ENCODE measurements at places on chromosomes 6 and 20. TPM values are rescaled to one million over a fixed set of nuclear protein-coding genes. Genes with fewer than 3 reads are reported as not detected.

DNA sequence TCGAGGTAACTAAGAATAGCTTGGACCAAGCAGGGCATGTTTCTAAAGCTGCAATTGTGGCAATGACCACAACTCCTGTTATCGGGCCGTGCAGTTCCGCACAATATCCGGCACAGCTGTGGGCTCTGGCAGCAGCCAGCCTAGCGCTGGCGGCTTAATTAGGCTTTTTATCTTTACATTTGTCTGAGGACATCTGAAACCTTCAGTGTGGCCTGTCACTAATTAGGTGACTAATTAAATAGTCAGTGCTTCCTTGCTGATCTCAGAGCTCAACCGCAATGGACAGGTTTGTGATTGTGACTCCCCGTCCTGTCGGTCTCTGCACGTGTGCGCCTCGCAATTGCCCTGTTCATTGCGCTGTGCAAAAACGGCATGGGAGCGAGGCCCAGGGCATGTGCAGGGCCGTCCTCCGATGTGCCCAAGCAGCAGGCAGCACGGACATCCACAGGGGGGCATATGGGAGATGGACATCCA is 134.8 kb upstream of the INSM1 start:
- H3K27me3 ChIP-seq = no peaks in the 10 kb centered on the region
- H3K4me1 ChIP-seq = no peaks in the 10 kb centered on the region
- no peak overlapping the region for H3K4me3 ChIP-seq
- H3K36me3 ChIP-seq = no peaks in the 10 kb centered on the region

DNA sequence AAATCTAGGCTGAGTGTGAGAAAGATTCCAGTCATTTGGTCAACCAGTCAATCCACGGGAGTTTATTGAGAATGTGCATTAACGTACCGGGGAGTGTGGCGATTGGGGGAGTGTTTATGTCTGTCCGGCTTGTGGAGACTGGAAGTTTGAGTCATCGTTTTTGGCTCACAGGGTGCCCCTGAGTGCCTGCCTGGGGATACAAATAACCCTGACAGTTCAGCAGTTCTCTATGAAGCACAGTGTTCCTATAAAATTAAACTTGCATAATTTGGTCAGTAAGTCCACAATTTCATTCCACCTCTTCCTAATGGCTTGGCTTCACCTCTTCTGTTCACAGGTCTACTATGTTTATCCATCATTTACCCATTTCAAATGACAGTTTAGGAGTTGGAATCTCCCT is 72.6 kb upstream of the PLEKHG1 start:
- no peaks in the 10 kb centered on the region for H3K4me1 ChIP-seq
- no peak overlapping the region for H3K4me3 ChIP-seq
- H3K27ac ChIP-seq = no peak overlapping the region
- H3K27me3 ChIP-seq = no peaks in the 10 kb centered on the region

TSBP1 gene
- not detected for polyA plus RNA-seq

- H3K4me3 ChIP-seq = no peak overlapping the region
- DNase-seq = no peak
- peaks cover 13% of the 10 kb centered on the region for H3K36me3 ChIP-seq
- no peak overlapping the region for H3K27ac ChIP-seq
Observed at GRCh38 chr6:70586114-70586513, 19.4 kb downstream of the SDHAF4 start.

DNA sequence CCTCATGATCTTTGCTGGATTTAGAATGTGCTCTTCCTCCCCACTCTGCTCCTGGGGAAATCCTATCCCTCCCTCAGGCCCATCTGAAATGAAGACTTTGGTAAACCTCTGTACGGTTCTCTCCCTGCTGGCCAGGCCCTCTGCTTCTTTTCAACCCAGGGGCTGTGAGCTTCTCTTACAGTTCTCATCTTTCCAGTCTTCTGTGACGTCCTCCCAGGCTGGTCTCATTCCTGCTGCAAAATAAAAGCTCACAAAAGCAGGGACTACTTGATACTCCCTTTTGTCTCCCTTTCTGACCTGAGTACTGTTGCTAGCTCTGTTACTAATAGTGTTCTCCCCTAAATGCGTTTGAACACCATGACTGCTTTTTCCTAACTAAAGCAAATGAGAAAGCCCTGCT is 46.3 kb downstream of the UNC5CL start:
- no peaks in the 10 kb centered on the region for H3K36me3 ChIP-seq
- H3K4me3 ChIP-seq = no peak overlapping the region
- H3K27me3 ChIP-seq = no peaks in the 10 kb centered on the region
- DNase-seq = no peak
- no peak overlapping the region for H3K27ac ChIP-seq

DNA sequence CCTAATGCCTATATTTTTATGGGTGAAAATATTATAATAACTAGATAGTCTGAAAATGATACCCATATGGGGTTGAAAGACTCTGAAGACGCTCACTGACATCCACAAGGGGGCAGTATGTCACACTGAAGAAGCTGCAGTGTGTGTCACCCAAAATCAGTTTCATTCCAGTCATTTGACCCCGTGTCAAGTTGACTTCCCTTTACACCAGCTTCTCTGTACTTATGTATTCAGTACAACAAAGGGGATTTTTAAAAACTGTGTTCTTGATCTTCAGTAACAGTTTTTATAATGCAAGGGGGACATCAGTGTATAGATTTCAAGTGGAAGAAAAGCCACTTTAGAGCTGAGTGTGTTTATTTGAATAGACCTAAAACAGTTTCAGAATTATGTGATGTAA is 19.3 kb downstream of the FAXC start:
- no peak overlapping the region for H3K27ac ChIP-seq
- H3K4me3 ChIP-seq = no peak overlapping the region
- H3K27me3 ChIP-seq = no peaks in the 10 kb centered on the region
- H3K36me3 ChIP-seq = no peaks in the 10 kb centered on the region

DNA sequence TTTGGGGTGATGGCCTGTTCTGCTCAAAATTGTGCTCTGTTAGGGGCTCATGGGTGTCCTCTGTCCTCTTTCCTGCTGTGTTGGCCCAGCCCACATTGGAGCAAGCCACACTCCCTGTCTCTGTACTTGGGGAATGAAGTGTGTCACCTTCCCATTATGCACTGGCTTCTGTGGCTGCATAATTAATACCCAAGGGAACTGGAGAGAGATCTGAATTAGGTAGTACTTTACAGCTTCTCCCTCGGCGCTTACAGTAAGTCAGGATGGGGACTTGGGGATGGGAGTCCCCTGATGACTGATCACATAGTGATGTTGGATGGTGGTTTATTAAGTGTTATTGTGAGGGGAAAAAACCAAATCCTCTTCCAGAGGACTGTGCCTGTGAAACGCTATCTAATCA is 116.6 kb downstream of the FOXO3 start:
- no peak for DNase-seq
- no peaks in the 10 kb centered on the region for H3K27me3 ChIP-seq
- H3K4me3 ChIP-seq = no peak overlapping the region

DNA sequence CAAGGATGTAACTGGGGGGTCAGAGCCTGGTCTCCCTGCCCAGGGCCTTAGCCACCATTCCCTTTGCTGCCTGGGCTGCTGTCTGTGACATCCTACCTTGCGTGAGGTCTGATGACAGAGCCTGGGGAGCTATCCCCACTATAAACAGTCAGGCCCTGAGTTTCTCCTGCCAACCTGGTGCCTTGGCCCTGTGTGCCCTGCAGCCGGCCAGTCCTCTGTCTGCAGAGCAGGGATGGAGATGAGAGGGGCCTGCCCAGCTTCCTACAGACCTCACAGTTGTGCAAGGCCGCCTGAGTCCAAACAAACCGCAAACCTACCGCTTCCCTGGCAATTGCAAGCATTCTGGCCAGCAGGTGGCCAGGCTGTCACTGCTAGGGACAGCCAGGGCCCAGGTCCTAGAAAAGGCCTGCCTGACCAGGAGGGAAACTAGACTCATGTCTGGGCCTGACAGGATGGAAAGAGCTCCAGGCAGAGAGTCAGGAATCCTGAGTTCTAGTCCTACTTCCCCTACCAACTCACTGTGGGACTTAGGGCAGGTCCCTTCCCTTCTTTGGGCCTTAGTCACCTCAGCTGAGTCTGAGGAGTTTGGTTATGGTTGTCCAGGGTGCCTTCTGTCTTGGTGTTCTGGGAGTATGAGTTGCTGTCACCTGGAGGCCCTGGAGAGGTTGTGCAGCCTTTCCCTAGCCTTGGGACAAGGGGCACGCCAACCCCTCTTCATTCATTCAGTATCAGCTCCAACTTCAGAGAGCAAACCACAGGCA is 86.2 kb downstream of the VEGFA start:
- H3K27ac ChIP-seq = no peak overlapping the region
- no peak overlapping the region for H3K4me3 ChIP-seq
- H3K36me3 ChIP-seq = no peaks in the 10 kb centered on the region
- DNase-seq = no peak

LY6G6C gene
- 0.14 TPM for polyA plus RNA-seq

DNA sequence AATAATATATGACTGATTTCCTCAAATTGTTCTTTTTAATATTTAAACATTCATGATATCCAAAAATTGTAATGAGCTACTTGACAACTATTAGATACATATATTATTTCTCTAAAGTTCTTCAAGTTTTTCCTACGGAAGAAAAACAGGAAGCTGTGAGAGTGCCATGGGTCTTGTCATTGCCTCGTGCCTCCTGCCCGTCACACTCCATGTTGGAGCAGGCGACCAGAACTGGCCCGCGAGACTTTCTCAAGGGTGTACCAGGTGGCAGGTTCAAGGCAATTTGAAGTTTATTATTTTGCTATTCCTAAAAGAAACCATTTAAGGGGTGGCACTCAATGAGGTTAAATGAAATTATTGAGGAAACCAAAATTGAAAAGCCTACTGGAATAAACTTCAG is 337.2 kb downstream of the HACE1 start:
- H3K27me3 ChIP-seq = no peaks in the 10 kb centered on the region
- H3K4me1 ChIP-seq = peaks cover 13% of the 10 kb centered on the region
- no peak overlapping the region for H3K4me3 ChIP-seq
- H3K36me3 ChIP-seq = no peaks in the 10 kb centered on the region
- no peak for DNase-seq
- H3K27ac ChIP-seq = no peak overlapping the region

PROKR2 gene
- polyA plus RNA-seq = not detected

DNA sequence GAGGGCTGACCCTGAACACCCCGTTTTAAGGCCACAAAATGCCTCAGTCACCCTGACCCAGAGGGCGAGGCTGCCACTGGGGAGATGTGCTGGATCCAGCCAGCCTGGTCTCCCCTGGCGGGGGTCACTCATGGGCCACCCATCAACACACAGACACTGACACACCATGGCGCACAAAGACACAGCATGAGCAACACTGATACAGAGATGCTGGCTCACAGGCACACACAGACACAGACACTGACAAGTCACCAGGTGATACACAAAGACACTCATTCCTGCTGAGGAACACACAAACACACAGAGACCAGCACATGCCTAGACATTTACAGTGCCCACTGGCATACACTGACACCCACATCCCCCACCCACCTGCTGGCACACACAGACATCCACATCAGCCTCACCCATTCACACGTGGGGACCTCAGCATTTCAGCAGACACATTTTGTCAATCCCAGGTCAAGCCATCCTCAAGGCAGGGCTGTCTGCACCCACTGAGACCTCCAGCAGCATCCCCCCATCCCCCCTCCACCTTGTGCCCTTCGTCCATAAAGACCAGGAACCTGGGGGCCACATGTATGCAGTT is 63.4 kb downstream of the MDGA1 start:
- H3K27me3 ChIP-seq = no peaks in the 10 kb centered on the region
- H3K36me3 ChIP-seq = no peaks in the 10 kb centered on the region
- no peak overlapping the region for H3K27ac ChIP-seq

Measured in lung (tissue), 17 donors.